ENCODE measurements at places on chromosomes 3 and 15.

GRCh38 chr15:71335591-71335990 is 220.3 kb downstream of the THSD4 start:
- no peak for DNase-seq

- DNase-seq, result no peak
These were observed 44.9 kb downstream of the MEIS2 start for GRCh38 chr15:37055481-37055880.

DNA sequence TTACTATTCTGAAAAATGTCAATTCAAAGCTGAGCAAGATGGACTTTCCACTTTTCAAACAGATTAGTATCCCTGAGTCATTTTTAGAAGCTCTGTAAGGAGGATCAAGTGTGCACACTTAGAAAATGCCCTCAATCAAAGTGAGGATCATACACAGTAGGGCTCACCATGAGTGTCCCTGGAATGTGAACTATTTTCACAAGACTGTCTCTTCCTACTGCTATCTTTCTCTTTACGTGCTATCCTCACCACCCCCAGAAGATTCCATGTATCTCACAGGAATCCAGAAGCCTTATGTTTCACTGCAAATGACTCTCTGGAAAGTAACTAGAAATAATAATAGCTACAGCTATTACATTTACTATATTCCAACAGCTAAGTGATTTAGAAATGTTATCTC is 349.9 kb upstream of the TGFBR2 start:
- DNase-seq, result no peak

- no peak for DNase-seq
These were observed 19.6 kb downstream of the HEMK1 start for GRCh38 chr3:50588759-50589433.

DNA sequence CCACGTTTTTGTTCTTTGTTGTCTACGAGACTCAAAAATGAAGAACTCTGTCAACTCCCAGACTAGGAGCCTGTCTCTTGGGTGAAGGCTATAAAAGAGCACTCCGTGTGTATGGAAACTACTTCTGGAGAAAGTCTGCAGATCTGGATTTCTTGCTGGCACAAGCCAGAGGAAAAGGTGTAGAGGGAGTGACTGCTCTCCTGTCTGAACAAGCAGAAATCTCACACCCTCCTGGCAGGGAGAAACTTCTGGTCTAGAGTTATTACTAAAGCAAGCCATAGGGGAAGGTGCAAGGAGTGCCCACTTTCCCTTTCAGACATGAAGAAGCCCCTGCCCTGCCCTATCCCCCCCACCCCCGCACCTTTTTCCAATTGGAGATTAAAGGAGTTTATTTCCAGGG is 9.5 kb downstream of the PLAAT1 start:
- DNase-seq, result no peak

GRCh38 chr15:40452296-40453090 is 11.7 kb downstream of the BAHD1 start:
- no peak for DNase-seq

DNA sequence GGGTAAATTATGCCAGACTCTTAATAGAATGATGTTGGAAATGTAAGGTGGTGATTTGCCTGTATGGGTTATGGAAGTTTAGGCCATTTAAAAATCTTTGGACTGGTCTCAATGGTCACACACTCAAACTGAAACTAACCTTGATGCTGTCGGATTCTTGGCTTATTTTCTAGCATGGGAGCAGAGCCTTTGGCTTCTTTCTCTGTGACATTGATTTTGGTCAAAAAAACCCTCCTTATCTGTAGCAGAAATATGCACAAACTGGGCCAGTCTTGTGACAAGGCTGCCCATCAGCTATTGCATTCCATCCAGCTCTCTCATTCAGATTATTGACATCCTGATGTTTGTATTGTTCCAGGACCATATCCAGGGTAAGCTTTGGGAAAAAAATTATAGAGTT is 35.9 kb downstream of the ARPP21 start:
- no peak for DNase-seq

GRCh38 chr15:58551764-58552504 is 120.1 kb downstream of the LIPC start:
- DNase-seq, result no peak

DNA sequence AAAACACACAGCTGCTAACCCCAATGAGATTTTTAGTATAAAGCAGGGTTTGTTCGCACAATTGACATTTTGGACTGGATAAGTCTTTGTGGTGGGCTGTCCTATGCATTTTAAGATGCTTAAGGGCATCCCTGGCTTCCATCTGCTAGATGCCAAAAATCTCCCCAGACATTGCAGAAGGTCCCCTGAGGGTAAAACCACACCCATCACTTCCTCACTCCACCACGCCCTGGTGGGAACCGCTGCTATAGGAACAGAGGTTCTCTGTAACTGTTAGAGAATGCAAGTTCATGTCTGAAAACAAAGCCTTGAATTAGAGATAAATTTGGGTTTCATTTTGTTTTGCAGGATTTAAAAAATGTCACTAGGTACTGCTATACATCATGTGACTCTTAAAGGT is 67.7 kb downstream of the ARHGEF26 start:
- DNase-seq, result no peak

Data from NCI-H2029 treated with DMSO at 0.1 percent for 48 hours (cell line).